ENCODE measurements at places on chromosomes 5 and 9.

- no peak for DNase-seq
Observed at GRCh38 chr5:64838376-64838775, 69.6 kb downstream of the CWC27 start.

- no peak for DNase-seq
Observed at GRCh38 chr5:82806513-82806912, 270.7 kb downstream of the TMEM167A start.

DNA sequence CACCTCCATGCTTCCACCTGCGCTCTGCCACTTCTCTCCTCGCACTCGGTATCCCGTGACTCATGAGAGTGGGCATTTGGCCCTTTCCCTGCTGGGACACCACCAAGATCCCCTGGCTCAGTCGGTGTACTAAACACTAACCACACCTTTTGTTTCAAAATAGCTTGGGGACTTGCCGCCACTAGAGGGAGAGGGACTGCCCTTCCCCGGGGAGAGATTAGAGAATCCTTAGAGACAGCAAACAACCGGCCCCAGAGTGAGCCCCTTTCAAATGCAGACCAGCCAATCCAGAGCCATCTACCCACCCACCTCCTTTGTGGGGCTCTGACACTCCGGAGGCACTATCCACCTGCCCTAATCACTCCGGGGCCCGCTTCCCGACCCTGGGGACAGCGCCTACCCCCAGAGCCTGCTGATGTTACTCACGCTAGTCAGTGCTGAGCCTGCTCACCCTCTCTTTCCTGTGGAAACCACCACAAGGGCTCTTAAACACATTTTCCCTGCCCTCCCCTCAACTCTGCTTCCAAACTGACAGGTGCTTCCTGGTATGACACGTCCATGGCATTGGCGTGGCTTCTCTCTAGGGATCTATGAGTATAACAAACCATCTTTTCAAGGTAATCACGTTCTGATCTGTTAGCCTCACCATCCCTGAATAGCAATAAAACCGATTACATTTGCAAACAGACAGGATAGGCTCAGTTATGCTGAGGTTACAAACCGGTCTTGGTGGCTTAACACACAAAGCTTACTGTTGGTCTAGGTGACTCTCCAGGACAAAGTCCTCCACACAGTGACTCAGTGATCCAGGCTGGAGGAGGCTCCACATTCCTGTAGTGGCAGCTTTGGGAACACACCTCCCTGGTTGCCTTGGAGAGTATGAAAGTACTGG lies 180.1 kb upstream of the MVB12B start:
- DNase-seq: peak; percentile 70

DNA sequence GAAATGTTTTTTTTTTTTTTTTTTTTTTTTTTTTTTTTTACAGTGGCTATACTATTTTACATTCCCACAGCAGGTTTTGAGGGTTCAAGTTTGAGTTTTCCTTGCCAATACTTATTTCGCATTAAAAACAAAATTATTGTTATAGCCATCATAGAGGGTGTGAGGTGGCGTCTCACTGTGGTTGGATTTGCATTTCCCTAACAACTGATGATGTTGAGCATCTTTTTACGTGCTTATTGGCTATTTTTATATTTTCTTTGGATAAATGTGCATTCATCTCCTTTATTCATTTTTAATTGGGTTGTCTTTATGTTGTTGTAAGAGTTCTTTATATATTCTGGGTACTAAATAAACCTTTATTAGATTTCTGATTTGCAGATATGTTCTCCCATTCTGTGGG lies 18.9 kb upstream of the UBLCP1 start:
- DNase-seq: no peak

DNA sequence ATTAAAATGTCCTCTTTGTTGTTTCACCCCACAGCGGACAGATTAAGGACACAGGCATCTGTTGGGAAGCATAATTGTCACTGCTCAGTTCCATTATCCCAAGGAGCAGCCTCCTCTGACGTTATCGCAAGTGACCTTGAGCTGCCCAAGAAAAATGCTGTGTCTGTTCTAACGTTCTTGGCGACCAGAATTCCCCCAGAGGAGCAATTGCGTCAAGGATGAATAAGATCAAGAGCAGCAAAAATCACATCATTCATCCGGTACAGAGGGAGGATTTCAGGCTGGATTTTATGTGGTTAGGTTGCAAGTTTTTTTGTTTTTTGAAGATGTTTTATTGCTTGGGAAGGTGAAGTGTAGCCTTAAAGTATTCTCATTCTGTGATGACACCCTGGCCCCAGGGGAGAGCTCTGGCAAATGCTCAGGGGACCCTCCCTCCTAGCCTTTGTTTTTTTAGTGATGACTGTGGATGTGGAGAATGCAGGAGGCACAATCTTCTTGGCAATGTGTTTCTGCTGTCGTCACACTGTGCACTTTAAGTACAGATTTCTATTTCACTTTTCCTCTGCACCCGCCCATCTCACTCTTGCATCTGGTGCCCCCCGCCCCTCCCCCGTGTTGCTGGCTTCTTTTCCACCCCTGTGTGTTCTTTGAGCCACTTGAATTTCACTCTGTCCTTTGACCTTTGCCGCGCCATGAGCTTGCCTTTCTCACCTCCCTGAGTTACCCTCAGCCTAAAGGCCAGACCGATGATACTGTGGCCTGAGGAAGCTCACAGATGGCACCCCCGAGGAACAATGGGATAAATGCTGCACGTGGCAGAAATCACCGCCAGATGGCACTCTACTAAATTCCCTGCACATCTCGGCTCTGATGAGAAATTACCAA lies 308.5 kb downstream of the RAB3C start:
- DNase-seq: no peak

GRCh38 chr9:16044579-16044881 lies 491.7 kb downstream of the CCDC171 start:
- no peak for DNase-seq
